ENCODE measurements at places on chromosomes 7 and 10. TPM values are rescaled to one million over a fixed set of nuclear protein-coding genes. Genes with fewer than 3 reads are reported as not detected.

Gene TRIM50
- not detected for total RNA-seq

Gene TMEM139
- 1.9 TPM for total RNA-seq

Gene LBX1
- not detected for total RNA-seq

Gene IGFBP3
- total RNA-seq: 190 TPM

Gene CALML5
- not detected for total RNA-seq

Gene ANKRD22
- 0.65 TPM for total RNA-seq

Gene DUSP5
- total RNA-seq: 144 TPM

Data from A549 treated with GW870086 at 1 μM for 4 hours (cell line).